Brain (organoid and tissue), 16 donors: ENCODE measurements at places on chromosomes 1 and 21. TPM values are rescaled to one million over a fixed set of nuclear protein-coding genes. Genes with fewer than 3 reads are reported as not detected.

The SPATA1 gene
- polyA plus RNA-seq = not detected

The OXCT2 gene
- polyA plus RNA-seq = 0.83 TPM

The SLC1A7 gene
- 0.17 TPM for polyA plus RNA-seq

The HEYL gene
- polyA plus RNA-seq = 10.7 TPM

The DCDC2B gene
- not detected for polyA plus RNA-seq

The DNAJC6 gene
- polyA plus RNA-seq = 59.0 TPM

The ZMPSTE24 gene
- 19.4 TPM for polyA plus RNA-seq

The TSPEAR gene
- 2.4 TPM for polyA plus RNA-seq

The NBPF1 gene
- 76.8 TPM for polyA plus RNA-seq

The CD101 gene
- polyA plus RNA-seq = 1.7 TPM

The FOXJ3 gene
- 44.2 TPM for polyA plus RNA-seq

The FHAD1 gene
- polyA plus RNA-seq = 1.4 TPM

The TRMT13 gene
- 1.6 TPM for polyA plus RNA-seq

The CFAP74 gene
- 0.93 TPM for polyA plus RNA-seq

The HMGN2 gene
- 1,696 TPM for polyA plus RNA-seq

The SPRR2E gene
- polyA plus RNA-seq = not detected

The CELA3B gene
- polyA plus RNA-seq = not detected

The SLAMF9 gene
- polyA plus RNA-seq = not detected

The NTNG1 gene
- 1.3 TPM for polyA plus RNA-seq

The HPDL gene
- polyA plus RNA-seq = 9.4 TPM

The ITLN1 gene
- not detected for polyA plus RNA-seq

The AMY1B gene
- not detected for polyA plus RNA-seq

The LCE2A gene
- polyA plus RNA-seq = not detected

The SMIM11 gene
- 16.8 TPM for polyA plus RNA-seq

The LEFTY1 gene
- 1.0 TPM for polyA plus RNA-seq

The SPRR1A gene
- polyA plus RNA-seq = 91.9 TPM

The S100A1 gene
- 570 TPM for polyA plus RNA-seq

The TSACC gene
- not detected for polyA plus RNA-seq

The KRTAP21-2 gene
- not detected for polyA plus RNA-seq

The KRTAP7-1 gene
- not detected for polyA plus RNA-seq

The SLAMF7 gene
- 0.56 TPM for polyA plus RNA-seq

The C1orf141 gene
- not detected for polyA plus RNA-seq

The SMIM1 gene
- polyA plus RNA-seq = 5.6 TPM

The TRMT1L gene
- 9.3 TPM for polyA plus RNA-seq

The S100A12 gene
- polyA plus RNA-seq = 1.1 TPM

The AGT gene
- polyA plus RNA-seq = 162 TPM

The ARTN gene
- 1.2 TPM for polyA plus RNA-seq

The NPPB gene
- polyA plus RNA-seq = 0.56 TPM

The ANKRD35 gene
- 32.8 TPM for polyA plus RNA-seq
